ENCODE measurements at places on chromosomes 1 and 21. TPM values are rescaled to one million over a fixed set of nuclear protein-coding genes. Genes with fewer than 3 reads are reported as not detected.

DNA sequence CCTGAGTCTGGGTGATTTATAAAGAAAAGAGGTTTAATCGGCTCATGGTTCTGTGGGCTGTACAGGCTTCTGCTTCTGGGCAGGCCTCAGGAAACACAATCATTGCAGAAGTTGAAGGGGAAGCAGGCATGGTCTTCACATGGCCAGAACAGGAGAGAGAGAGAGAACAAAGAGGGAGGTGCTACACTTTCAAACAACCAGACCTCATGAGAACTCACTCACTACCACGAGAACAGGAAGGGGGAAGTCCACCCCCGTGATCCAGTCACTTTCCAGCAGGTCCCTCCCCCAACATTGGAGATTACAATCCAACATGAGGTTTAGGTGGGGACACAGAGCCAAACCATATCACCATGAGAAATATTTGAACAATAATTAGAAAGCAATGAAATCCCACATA lies 222.9 kb downstream of the FAM72C start:
- DNase-seq = no peak

Gene KRTAP12-2
- not detected for total RNA-seq

Gene FCGR3A
- not detected for total RNA-seq

Gene C1orf21
- 4.0 TPM for total RNA-seq

DNA sequence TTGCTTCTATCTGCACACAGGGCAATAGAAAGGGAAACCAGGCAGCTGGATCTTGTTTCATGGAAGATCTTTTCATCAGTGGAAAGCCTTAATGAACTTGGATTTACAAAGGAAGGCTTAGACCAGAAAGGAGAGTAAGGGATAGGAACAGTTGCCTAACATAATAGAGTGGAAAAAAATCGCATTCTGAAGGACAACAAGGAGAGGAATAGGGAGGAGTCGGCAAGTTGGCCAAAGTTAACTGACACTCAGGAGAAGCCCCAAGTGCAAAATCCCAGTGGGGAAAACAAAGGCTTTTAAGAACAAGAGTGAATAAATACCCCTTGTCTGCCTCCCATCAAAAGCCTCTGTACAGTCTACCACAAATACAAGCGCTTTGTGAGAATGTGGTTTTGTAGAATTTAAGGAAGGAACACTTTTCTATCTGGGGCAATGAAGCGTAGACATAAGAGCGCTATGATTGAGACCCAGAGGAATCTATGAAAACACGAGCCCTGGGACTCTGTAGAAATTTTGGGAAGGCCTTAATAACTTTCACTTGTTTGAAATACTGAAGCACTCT lies 74.1 kb downstream of the ZNF648 start:
- DNase-seq = peak; percentile 10

DNA sequence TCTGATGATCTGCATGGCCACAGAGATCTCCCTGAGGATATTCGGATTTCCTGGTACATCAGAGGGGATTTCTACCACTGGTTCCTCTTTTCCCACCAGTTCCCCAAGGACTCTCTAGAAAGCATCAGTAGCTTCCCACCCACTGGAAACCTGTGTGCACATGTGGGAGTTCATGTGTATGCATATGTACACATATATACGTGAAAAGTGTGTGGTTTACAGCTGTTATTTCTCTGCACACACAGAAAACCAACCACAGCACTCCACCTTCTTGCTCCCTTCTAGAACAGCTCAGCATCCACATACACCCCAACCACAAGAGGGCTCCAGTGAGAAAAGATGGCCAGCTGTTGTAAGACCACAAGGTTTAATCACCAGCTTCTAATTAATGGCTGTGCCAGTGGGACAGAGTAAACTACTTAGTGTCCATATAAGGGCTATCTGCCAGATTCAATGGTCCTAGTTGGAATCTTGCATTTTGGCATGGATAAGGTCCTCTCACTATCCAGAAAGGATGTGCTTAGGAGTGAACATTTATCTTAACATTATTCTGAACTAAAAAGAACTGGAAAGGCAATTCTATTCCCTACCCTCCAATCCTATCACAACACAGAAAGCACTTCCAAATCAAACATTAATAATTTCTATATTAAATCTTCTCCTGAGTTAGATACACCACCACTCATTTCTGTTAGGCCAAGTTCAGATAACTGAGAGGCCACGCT lies 24.1 kb downstream of the GPR3 start:
- no peak for DNase-seq

DNA sequence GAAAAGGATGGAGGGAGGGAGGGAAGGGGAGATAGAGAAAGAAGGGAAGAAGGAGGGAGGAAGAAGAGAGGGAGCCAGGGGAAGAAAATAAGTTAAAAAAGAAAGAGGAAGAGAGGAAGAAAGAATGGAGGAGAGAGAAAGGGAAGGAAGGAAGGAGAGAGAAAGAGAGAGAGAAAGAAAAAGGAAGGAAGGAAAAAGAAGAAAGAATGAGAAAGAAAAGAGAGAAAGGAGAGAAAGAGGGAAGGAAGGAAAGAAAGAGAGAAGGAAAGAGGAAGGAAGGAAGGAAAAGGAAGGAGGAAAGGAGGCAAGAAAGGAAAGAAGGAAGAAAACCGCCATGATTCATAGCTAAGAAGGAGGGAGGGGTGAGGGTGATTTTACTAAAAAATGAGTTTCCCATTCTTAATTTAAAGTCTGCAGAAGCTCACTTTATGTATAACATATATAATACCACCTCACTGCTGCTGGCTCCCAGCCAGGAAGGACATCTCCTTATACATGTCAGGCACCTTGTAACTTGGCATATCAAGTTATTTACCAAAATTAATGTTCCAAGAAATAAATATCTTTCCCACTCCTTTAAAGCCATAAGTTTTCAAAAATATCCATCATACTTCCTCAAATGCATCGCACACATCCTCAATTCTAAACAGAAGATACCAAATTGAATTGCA lies 46.0 kb upstream of the OLIG2 start:
- no peak for DNase-seq

Gene C1orf115
- total RNA-seq = 5.5 TPM

Gene SPRR1B
- 0.75 TPM for total RNA-seq

DNA sequence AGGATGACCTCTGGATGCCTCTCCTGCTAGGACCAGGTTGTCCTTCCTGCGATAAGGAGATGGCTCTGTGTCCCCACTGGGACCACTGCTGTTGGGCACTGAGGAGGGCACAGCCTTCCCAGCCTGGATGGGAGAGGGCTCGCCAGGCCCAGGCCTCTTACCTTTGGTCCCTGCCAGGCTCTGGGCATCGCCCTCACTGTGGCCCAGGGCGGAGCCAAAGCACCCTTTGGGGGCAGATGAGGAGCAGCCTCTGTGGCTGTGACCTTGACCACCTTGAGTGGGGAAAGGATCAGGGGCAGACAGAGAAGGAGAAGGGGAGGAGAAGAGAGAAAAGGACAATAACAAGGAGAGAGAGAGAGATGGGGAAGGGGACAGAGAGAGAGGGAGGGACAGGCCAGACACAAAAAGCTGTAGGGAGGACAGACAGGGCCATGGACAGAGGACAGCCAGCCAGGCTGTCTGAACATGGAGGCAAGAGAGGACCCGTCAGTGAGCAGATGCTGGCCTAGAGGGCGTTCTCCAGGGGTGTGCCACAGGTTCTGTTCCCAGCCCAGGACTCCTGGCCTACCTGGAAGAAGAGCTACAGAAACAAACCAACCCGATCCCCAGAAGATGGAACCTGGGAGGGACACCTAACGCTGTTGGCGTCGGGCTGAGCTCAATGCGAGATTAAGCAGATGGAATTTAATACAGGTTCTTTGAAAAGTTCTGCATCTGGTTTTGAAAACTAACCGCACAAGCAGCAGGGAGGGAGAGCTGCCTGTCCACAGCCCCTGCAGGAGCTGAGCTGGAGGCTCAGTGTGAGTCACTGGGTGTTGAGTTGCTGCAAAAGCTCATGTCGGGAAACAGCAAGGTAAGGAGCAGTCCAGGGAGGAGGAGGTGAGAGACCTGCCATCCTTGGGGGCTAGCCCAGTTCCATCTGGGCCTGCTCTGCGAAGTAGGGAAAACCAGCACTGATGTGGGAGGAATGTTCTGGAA lies 262.1 kb downstream of the PTPRU start:
- DNase-seq = no peak

DNA sequence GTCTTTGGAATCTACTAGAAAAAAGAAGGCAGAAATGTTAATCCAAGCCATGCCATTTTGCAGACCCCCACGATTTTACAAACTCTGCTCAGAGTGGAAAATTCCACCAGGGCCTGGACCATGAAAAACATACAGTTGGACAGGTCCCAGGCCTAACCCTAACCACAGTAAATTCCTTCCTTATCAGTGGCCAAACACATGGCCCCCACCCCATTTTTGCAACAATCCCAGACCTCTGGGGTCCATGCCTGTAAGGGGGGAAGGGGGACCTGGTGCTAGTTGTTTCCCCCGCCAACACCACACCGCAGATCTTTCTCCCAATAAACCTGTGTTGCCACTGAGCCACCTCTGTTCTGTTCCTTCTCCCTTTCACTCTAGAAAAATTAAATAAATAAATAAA lies 1352.7 kb downstream of the AMY1C start:
- no peak for DNase-seq

- no peak for DNase-seq
Observed at GRCh38 chr1:17167041-17167785, 37.7 kb upstream of the PADI1 start.

- no peak for DNase-seq
Observed at GRCh38 chr1:14780271-14780670, 181.8 kb downstream of the KAZN start.

Gene IL22RA1
- total RNA-seq = not detected

Gene ELAPOR1
- 0.29 TPM for total RNA-seq

DNA sequence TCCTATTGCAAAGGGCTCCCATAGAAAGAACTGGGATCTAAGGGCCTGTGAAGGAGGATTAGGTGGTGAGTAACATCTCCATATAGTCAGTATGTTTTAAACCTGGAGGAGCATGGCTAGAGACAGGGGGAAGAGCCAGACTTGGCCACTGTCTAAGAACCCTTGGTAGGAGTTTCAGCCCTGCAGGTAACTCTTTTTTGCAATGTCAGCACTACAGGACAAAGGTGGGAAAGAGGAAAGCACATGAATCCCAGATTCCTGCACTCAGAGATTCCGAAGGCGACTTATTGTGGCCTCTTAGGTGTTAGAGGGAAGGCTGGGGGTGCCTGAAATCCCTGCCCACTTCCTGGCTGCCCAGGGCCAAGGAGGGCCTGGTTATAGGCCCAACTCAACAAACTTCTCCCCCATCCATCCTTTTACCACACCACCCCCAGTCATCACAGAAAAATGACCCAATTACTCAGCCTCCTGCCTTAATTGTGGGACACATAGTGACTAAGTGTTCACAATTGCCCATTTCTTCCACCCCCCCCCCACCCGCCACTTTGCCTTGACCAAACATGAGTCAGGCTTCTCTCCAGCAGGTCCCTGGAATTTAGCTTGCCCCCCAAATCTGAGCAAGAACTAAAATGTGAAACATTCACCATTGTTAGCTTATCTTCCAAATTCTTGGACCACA lies 1.9 kb upstream of the NTNG1 start:
- DNase-seq = peak; percentile 52

DNA sequence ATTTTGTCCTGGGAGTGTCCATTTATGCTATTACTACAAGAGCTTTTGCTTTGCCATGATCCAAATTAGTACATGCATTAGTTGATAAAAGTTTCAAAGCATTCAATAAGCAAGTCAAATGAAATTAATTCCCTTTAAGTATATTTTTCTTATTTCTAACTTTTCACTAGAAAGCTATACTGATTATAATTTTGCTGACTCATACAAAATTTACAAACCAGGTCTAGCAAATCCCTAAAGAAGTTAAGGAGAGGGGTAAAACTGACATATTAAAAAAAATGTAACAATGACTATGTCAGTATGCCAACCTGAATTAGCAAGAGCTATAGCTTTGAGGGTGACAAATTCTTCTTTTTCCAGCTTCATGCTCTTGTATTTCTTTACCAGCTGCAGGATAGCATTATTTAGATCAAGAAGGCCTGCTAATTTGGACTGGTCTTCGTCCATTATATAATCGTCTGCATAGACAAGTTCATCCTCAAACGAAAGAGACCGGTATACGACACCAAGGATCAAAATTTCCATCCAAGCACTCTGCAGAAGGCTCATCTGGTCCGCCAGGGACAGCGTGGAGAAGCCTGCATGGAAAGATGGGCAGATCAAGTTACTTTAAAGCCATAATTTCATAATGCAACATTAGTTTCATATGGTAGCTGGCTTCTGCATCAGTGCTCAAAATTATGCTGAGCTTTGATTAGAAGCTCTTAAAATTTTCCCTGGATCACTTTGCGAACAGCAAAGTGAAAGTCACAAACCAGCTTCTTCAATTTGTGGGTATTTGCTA lies 95.8 kb upstream of the USH2A start:
- DNase-seq = no peak

- no peak for DNase-seq
Observed at GRCh38 chr1:119266386-119266785, 102.2 kb upstream of the HAO2 start.

GRCh38 chr1:239306426-239306825 lies 79.9 kb upstream of the CHRM3 start:
- no peak for DNase-seq

Gene LMOD1
- total RNA-seq = not detected

DNA sequence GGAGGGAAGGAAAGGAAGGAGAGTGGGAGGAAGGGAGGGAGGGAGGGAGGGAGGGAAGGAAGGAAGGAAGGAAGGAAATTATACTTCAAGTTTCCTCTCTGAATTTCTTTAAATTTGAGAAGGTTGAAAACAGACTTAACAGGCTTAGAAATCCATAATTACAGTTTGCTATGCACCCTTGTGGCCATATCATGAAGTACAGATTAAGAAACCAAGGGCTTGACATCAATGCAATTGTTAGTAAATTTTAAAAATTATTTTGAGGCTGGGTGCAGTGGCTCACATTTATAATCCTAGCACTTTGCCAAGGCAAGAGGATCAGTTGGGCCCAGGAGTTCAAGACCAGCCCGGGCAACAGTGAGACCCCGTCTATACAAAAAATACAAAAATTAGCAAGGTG lies 14.4 kb downstream of the ANP32E start:
- no peak for DNase-seq

GRCh38 chr1:182955596-182956588 lies 2.9 kb upstream of the SHCBP1L start:
- peak; percentile 80 for DNase-seq

Gene PAPPA2
- total RNA-seq = 0.14 TPM

Gene CFHR4
- not detected for total RNA-seq

GRCh38 chr1:64838486-64838885 lies 93.6 kb downstream of the RAVER2 start:
- no peak for DNase-seq

DNA sequence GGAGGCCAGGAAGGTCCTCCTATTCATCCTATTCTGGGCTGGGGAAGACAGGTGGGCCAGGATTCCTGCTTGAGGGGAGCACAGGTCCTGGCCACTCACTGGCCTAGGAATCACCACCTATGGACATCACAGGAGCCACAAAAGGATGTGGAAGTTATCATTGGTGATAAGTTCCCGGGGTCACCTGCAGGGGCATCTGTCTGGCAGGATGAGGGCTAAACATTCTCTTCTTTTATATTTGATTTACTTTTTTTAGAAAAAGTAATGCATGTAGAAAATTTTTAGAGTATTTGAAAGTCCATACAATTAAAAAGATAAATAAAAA lies 33.2 kb upstream of the KIAA0040 start:
- DNase-seq = no peak

Gene PTCH2
- not detected for total RNA-seq

Gene NHLH1
- not detected for total RNA-seq

Data from epithelial cell of proximal tubule (primary cell).